ENCODE measurements at places on chromosomes 12 and 14.

- no peak for DNase-seq
Measured at GRCh38 chr12:100545092-100545491, 28.4 kb upstream of the GAS2L3 start.

- peak; percentile 31 for DNase-seq
Measured at GRCh38 chr12:88036353-88036965, 7.3 kb upstream of the C12orf50 start.

DNA sequence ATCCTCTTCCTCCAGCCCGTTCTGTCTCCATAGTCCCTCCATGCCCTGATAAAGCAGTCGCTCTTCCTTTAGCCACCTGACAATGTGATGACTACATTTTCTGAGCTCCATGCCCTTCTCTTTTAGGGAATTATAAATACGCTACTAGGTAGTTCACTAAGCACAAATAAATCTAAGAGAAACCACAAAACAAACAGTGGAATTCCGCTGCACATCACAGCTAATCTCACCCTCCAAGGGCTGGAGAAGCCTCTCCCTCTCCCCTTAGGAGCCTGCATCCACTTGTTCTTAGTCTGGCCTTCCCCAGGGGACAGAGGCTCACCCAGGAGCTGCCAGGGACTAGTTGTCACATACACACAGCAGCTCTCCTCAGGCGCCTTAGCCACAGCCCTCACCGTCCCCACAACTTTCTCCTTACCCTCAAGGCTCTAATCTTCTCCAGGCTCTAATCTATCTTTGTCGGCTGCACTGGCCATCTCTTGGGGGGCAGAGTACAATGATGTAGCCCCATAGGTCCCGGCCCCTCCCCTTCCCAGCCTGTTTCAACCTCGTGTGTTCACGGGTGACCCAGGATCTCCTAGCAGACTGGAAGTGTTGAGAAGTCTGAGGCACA is 55.9 kb upstream of the GPR68 start:
- DNase-seq = no peak

- DNase-seq = no peak
Measured at GRCh38 chr12:12627308-12627827, 15.7 kb downstream of the CREBL2 start.

GRCh38 chr12:110266980-110267620 is 13.9 kb upstream of the ATP2A2 start:
- DNase-seq = peak; percentile 65

GRCh38 chr12:78863482-78864402 is 832 bp upstream of the SYT1 start:
- no peak for DNase-seq

DNA sequence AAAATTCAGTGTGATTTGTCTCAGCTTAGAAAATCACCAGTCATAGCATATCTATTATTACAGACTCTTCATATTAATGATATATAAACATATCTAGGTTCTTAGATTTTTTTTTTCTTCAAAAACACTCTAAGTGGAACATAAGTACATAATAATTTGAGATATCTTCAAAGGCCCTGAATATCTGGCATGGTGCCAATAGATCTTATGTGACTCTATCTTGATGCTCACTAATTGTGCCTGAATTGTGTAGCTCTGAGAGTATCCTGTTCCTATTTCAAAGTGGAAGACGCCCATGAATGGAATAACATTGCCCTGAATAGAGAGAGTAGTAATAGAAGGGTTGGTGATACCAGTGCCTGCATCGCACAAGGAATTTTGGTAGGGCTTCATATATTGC is 1312.7 kb upstream of the USP15 start:
- DNase-seq = no peak

DNA sequence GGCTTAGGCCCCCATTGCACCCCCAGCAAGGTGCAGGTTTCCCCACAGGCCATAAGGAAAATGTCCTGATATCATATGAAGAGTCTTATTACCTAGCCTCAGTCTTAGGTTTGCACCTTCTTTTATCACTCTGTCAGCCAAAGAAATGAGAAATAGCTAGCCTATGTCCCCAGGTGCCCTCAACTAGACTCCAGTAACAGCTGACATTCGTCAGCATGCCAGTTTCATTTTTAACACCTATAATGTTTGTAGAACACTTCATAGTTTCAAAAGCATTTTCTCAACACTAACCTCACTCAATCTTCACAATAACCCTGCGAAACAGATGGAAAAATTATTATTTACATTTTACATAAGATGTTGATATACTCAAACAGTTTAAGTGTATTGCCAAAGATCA is 24.0 kb upstream of the OR10P1 start:
- no peak for DNase-seq

GRCh38 chr14:52948836-52949235 is 2.0 kb downstream of the FERMT2 start:
- DNase-seq = no peak

GRCh38 chr12:52944683-52945388 is 4.1 kb upstream of the KRT18 start:
- DNase-seq = no peak

DNA sequence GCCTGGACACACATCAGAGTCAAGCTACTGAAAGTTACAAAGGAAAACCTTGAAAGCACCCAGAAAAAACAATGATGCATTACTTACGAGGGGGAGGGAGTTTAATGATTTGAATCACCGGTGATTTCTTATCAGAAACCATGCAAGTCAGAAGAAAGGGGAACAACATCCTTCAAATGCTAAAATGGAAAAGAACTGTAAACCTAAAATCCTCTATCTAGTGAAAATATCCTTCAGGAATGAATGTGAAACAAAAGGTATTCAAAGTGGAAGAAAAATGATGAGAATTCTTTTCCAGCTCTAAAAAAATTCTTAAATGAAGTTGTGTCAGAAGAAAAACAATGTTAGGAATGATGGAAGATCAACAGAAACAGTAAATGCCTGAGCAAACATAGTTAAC is 16.8 kb downstream of the SCAF11 start:
- no peak for DNase-seq

DNA sequence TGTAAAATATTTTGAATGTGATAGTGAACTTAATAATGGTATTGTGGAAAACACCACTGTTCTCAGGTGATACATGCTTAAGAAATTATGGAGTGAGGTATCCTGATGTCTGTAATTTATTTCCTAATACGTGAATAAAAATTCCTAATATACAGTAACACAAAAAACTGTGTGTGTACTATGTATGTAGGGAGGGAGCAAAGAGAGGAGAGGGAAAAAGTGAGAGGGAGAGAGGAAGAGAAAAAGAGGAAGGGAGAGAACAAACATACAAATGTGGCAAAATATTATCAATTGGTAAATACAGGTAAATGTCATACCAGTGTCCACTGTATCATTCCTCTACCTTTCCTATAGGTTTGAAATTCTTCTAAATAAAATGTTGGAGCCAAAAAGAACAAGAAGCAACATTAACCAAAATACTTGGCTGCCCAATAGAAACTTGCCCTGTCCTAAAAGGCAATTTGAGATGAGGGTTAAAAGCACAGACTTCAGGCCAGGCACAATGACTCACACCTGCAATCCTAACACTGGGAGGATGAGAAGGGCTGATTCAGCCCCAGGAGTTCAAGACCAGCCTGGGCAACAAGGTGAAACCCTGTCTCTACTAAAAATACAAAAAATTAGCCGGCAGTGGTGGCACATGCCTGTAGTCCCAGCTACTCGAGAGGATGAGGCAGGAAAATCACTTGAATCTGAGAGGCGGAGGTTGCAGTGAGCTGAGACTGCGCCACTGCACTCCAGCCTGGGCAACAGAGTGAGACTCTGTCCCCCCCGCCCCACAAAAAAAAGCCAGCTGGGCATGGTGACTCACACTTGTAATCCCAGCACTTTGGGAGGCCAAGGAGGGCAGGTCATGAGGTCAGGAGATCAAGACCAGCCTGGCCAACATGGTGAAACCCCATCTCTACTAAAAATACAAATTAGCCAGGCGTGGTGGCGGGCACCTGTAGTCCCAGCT is 14.5 kb downstream of the R3HDM2 start:
- DNase-seq = no peak

GRCh38 chr14:28763751-28764256 is 2.8 kb upstream of the FOXG1 start:
- DNase-seq = no peak

- no peak for DNase-seq
Measured at GRCh38 chr12:107807471-107808150, 33.1 kb downstream of the ASCL4 start.

DNA sequence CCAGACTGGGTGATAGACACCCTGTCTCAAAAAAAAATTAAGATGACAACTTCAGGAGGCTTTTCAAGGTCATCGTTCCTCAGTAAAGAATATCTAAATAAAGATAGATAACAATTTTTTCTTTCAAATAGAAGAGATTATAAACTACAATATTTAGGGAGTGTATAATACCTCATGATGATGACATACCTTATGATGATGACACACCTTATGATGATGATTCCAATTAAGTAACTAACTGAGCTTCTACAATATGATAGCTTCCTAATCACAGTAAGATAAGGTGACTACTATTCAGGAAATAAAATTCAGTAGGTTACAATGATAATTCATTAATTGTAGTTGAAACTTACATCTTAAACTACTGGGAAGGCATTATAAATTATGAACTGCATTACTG is 40.4 kb downstream of the KITLG start:
- DNase-seq = no peak

- DNase-seq = peak; percentile 4
Measured at GRCh38 chr14:80805136-80805535, 136.4 kb downstream of the CEP128 start.

- no peak for DNase-seq
Measured at GRCh38 chr12:131897875-131898274, 3.5 kb downstream of the ULK1 start.

DNA sequence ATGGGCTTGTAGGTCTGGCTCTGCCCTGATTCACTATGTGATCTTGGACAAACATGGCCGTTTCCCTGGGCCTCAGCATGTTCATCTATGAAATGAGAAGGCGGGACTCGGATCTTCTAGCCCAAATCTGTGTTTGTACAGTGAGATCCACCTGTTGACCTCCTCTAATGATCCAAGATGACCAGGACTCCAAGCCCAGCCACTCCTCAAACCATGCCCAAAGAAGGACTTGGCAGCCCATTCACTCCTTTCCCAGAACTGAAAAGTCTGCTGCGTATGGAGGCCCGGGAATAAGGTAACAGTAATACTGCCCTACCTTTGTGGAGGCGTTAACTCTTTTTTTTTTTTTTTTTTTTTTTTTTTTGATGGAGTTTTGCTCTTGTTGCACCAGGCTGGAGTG is 39.9 kb downstream of the APPL2 start:
- DNase-seq = no peak

- no peak for DNase-seq
Measured at GRCh38 chr12:52137746-52138145, 54.1 kb downstream of the KRT80 start.

DNA sequence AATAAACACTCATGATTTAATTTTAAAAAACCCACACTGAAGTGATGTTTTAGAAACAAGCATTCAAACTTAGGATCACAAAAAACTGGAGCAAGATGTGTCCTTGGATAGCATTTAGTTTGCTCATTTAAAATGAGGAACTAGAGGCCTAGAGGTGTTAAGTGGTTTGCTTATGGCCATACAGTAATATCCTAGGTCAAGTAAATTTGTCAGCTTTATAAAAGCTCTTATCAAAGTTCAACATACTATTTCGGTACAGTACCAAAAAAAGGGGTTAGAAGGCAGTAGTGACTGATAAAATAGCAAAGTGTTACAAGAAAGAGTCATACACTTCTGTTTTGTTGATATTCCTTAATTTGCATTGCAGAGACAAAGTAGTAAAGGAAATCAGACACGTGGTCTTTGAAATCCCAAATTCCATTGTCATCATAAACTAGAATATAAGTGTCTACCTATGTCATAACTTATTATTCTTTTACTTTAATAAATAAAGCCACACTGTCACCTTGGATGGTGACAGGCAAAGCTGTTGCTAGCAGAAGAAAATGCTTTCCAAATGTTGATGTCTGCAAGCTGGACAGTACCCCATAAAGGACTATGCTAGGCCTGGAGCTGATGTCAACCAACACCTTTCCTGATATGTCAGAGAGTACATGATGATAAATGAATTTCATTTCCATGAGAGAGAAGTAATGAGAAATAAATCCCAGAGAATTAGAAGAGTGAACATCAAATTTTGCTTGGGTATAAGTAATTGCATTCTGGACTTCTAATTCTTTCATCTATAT is 17.6 kb upstream of the SRP54 start:
- DNase-seq = no peak

GRCh38 chr12:2856051-2856450 is 788 bp downstream of the TEX52 start:
- no peak for DNase-seq

DNA sequence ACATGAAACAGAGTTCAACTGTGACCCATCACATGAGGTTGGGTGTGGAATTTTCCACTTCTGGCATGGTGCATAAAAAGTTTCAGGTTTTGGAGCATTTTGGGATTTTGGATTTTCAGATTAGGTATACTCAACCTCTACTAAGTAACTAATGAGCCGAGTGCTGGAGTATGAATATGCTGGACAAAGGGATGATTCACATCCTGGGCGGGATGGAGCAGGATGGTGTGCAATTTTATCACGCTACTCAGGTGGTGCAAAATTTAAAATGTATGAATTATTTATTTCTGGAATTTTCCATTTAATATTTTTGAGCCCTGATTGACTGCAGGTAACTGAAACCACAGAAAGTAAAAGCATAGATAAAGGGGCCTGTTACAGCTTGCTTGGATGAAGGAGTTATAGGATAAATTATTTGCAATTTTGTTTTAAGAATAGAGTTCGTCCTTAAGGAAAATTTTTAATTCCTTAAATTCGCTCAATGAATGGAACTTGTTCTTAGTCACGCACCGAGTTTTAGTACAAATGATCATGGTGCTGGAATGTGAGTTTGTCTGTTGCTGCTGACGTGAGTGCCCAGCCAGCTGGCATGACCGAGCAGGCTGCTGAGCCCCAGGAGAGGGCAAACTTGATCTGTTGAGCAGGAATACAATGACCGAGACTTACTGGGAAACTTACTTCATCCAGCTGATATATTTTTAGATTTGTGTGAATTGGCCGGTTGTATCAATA is 176.3 kb downstream of the ESR2 start:
- peak; percentile 68 for DNase-seq

GRCh38 chr14:23604675-23605170 is 26.1 kb upstream of the JPH4 start:
- DNase-seq = no peak

DNA sequence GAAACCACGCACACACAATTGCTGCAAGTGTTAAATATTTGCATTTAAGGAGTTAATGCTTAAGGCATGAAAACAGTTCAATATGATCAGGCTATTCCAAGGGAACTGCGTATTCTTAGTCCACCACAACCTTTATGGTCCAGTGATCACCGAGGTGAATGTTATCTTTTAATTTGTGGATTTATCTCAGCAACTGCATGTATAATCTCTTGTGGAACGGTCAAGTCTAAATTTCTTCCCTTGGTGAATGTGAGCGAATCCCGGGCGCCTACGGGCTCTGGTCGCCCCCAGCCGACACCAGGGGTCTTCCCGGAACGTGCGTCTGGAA is 999 bp upstream of the AK7 start:
- no peak for DNase-seq

DNA sequence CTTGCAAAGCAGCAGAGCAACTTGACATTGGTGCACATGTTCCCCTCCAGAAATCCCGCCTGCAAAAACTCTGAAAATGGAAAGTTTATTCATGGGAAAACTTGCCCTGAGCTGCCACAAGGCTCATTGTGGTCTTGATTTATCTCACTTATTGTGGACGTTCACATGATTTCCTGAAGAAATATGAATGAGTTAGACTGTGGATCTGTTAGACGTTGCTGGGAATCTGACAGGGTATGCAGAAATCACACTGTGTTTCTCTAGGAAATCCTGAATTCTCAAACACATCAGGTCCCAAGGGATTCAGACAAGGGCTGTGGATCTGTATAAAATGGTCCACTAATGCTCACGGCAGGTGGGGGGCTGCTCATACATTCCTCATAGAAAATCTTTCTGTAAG is 72.2 kb downstream of the EID3 start:
- no peak for DNase-seq

Measured in skeletal muscle cell (primary cell).